Activated T-cell treated with anti-CD3 and anti-CD28 coated beads, Interleukin-2, amount 50 U/mL, for 72 hours (primary cell): ENCODE measurements at places on chromosomes 1 and 21. TPM values are rescaled to one million over a fixed set of nuclear protein-coding genes. Genes with fewer than 3 reads are reported as not detected.

GRCh38 chr1:197092491-197093023 is 25.5 kb upstream of the F13B start:
- H3K27ac ChIP-seq, result no peak overlapping the region
- H3K4me1 ChIP-seq, result no peaks in the 10 kb centered on the region

Gene SFN
- total RNA-seq, result 2.2 TPM

Gene SMIM1
- 3.4 TPM for total RNA-seq

- H3K27me3 ChIP-seq, result no peaks in the 10 kb centered on the region
- H3K36me3 ChIP-seq, result no peaks in the 10 kb centered on the region
- no peak overlapping the region for H3K27ac ChIP-seq
- DNase-seq, result no peak
Measured at GRCh38 chr1:192604979-192605620, 29.5 kb downstream of the RGS1 start.

DNA sequence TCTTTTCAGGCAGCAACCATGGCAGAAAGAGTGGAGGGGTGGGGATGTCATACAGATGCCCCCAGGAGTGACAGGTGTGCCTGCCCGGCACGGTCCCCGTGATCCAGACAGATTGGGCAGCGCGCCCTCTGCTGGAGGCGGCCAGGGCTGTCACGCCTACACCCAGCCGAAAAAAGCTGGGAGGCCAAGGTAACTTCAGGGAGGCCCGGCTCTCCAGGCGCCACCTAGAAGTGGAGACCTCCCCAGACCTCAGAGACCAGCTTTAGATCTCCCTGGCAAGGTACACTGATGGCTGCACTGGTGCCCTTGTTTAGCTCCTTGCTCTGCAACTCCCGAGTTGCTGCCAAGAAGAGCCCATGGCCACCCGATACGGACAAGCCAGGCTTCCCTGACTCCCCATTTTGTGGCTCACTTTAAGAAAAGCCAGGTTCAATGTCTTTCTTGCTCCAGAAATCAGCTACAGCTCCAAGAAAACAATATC is 6.6 kb downstream of the GOLT1A start:
- peaks cover 30% of the 10 kb centered on the region for H3K27me3 ChIP-seq
- H3K36me3 ChIP-seq, result no peaks in the 10 kb centered on the region
- no peak overlapping the region for H3K4me3 ChIP-seq
- peak; percentile 82 for DNase-seq

Gene SH2D2A
- 246 TPM for total RNA-seq

- no peak for DNase-seq
- H3K36me3 ChIP-seq, result no peaks in the 10 kb centered on the region
- peaks cover 14% of the 10 kb centered on the region for H3K27me3 ChIP-seq
- H3K27ac ChIP-seq, result no peak overlapping the region
Measured at GRCh38 chr1:218473522-218473921, 128.4 kb downstream of the TGFB2 start.

Gene SLC9C2
- total RNA-seq, result not detected

Gene PLA2G2C
- 3.1 TPM for total RNA-seq

- H3K36me3 ChIP-seq, result no peaks in the 10 kb centered on the region
- H3K4me3 ChIP-seq, result no peak overlapping the region
- H3K4me1 ChIP-seq, result no peaks in the 10 kb centered on the region
- H3K27me3 ChIP-seq, result no peaks in the 10 kb centered on the region
- DNase-seq, result no peak
Measured at GRCh38 chr1:178614286-178614685, 101.4 kb downstream of the TEX35 start.

GRCh38 chr1:67863637-67864036 is 30.4 kb upstream of the GNG12 start:
- H3K4me3 ChIP-seq, result no peak overlapping the region
- H3K27ac ChIP-seq, result no peak overlapping the region
- no peak for DNase-seq
- no peaks in the 10 kb centered on the region for H3K36me3 ChIP-seq
- H3K27me3 ChIP-seq, result peaks cover 50% of the 10 kb centered on the region
- no peaks in the 10 kb centered on the region for H3K4me1 ChIP-seq

Gene POLR3GL
- total RNA-seq, result 36.1 TPM

- H3K36me3 ChIP-seq, result peaks cover 6% of the 10 kb centered on the region
- peaks cover 58% of the 10 kb centered on the region for H3K4me1 ChIP-seq
- H3K27me3 ChIP-seq, result no peaks in the 10 kb centered on the region
Measured at GRCh38 chr1:26321315-26322041, 3.7 kb downstream of the CD52 start.

GRCh38 chr1:110765640-110766335 is 91.0 kb upstream of the KCNA3 start:
- peaks cover 6% of the 10 kb centered on the region for H3K4me1 ChIP-seq
- H3K27ac ChIP-seq, result peak overlapping the region; percentile 64
- no peaks in the 10 kb centered on the region for H3K36me3 ChIP-seq
- peaks cover 10% of the 10 kb centered on the region for H3K27me3 ChIP-seq

DNA sequence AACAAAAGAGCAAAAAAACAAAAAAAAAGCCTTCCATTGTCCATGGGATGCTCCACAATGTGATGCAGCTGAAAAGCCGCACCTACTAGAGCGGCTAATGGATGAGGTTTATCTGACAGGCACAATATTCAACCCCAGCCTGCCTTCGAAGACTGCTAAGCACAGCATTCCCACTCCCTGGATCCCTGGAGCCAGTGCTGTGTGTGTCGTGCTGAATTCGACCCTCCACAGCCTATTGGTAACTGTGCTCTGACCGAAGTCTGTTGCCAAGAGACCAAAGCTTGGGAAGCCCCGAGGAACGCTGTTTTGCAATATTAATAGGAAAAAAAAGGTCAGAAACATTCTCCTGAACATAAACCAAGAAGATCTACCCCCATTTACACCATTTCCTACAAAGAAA is 57.2 kb upstream of the PUM1 start:
- H3K4me1 ChIP-seq, result no peaks in the 10 kb centered on the region
- H3K27me3 ChIP-seq, result no peaks in the 10 kb centered on the region
- H3K4me3 ChIP-seq, result no peak overlapping the region
- H3K36me3 ChIP-seq, result no peaks in the 10 kb centered on the region
- no peak overlapping the region for H3K27ac ChIP-seq
- DNase-seq, result no peak

DNA sequence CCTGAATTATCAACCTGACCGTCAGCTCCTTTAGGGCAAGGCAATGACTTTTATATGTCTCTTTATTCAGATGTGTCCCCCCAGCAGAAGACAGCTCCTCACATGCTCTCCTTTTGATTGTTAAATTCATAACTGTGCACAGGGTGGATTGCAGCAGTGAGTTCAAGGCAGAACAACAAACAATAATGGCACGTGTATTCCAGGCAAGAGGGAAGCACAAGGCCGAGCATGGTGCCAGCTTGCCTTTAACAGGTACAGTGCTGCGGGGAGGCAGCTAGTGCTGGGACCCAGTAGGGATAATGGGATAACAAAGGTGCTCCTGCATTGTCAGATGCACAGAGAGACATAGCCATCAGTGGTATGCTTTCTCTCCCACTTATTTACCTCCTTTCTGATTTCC is 248.4 kb downstream of the RHOU start:
- no peaks in the 10 kb centered on the region for H3K36me3 ChIP-seq
- no peaks in the 10 kb centered on the region for H3K27me3 ChIP-seq
- H3K4me1 ChIP-seq, result no peaks in the 10 kb centered on the region
- no peak for DNase-seq
- H3K27ac ChIP-seq, result no peak overlapping the region

Gene KRTAP13-2
- not detected for total RNA-seq

GRCh38 chr1:117561071-117561470 is 44.8 kb upstream of the TENT5C start:
- H3K4me3 ChIP-seq, result no peak overlapping the region
- H3K27ac ChIP-seq, result no peak overlapping the region
- DNase-seq, result no peak
- H3K27me3 ChIP-seq, result peaks cover 21% of the 10 kb centered on the region

- DNase-seq, result peak; percentile 40
- H3K4me1 ChIP-seq, result peaks cover 47% of the 10 kb centered on the region
- peaks cover 12% of the 10 kb centered on the region for H3K36me3 ChIP-seq
- peak overlapping the region; percentile 1 for H3K4me3 ChIP-seq
- no peaks in the 10 kb centered on the region for H3K27me3 ChIP-seq
Measured at GRCh38 chr1:25447547-25447946, 16.9 kb downstream of the MACO1 start.

DNA sequence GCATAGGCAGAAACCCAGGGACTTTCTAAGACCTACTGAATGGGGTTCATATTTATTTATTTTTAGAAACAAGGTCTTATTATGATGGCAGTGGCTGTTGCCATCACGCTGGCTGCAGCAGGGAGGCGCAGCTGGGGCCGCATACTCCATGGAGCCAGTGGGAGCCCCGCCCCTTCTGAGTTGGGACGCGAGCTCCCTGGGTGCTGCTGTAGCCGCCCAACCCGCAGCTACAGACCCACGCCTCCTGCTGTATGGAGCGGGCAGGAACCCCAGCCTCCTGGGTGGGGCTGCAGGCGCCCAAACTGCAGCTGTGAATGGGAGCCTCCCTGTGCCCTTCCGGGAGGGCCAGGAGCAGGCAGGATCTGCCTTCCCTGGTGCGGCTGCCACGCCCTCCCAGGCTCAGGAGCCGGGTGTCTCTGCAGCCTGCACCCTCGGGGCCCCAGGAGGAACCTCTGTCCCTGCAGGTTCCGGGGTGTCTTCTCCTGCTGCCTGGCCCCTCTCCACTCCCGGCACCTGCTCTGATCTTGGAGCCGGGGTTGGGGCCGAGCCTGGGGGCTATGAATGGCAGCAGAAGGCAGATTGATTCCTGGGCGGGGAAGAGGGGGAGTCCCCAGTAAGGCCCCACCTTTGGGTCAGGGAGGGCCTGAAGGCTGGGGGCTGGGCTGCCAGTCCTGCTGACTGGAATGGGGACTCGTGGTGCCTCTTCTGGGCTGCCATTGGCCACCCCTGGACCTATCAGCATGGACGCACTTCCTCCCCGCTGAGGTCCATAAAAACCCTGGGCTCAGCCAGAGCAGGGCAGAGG is 66.5 kb upstream of the LRRN2 start:
- no peak for DNase-seq
- no peak overlapping the region for H3K27ac ChIP-seq
- H3K36me3 ChIP-seq, result no peaks in the 10 kb centered on the region
- H3K27me3 ChIP-seq, result no peaks in the 10 kb centered on the region
- H3K4me1 ChIP-seq, result no peaks in the 10 kb centered on the region
